Vagina (tissue), 2 donors: ENCODE measurements at places on chromosomes 5 and 9.

DNA sequence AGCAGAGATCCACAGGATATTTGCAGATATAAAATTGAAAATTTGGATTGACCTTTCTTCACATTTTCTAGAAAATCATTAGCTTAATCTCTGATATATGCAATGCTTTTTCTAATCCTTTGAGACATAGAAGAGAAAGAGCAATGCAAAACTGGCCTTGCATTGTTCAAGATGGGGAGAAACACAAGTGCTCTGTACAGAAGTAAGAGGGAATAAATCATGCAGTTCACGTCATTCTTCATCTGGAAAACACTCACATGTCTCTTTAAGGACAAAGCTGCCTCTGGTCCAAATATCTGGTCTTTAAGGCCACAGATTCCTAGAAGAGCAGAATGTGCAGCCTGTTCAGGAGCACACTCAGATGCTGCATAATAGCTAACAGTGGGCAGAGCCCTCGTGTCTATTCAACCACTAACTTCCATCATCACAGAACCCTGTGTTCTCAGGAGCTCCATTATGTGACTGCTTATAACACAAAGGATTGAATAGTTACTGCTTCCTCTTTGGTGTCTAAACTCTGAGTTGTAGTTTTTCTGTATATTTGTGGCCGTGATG, 277.5 kb downstream of the PLK2 start:
- no peak for DNase-seq

- no peak for DNase-seq
These were observed 20.9 kb downstream of the NDUFA8 start for GRCh38 chr9:122138560-122139268.

DNA sequence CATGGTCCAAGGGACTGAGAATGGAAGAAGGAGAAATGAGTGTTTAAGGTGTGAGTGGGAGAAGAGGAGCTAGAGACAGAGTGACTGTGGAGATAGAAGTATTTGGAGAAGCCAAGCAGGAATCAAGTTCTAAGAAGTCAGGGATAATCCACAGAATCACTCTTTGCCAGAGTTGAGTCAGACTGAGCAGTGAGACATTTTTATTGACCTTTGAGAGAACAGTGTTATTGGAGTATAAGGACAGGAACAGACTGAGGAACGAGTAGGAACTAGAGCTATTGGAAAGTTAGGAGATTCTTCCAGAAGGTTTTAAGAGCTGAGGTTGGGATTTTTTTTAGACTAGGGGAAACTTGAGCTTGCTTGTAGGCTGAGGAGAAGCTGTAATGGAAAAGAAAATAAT, 37.2 kb downstream of the RCL1 start:
- DNase-seq: no peak

DNA sequence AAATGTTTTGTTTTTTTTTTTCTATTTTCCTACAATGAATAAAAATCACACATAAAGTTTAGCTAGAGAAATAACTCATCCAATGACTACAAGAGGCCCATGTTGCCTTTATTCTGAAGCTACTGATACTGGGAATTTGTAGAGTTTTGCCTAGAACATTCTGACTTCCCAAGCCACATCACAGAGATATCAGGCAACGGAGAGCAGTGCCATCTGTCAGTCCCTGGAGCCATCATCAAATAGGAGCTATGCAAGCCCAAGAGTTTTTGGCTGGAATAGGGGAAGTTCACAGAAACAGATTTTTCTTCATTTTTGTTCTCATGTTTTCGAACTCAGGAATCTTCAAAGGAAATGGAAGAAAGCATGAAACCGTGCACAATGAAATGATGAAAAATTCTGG, 896.6 kb downstream of the TLE1 start:
- DNase-seq: no peak
